Activated CD8-positive, alpha-beta memory T cell treated with anti-CD3 and anti-CD28 coated beads for 24 hours (primary cell): ENCODE measurements at places on chromosomes 2 and 18.

DNA sequence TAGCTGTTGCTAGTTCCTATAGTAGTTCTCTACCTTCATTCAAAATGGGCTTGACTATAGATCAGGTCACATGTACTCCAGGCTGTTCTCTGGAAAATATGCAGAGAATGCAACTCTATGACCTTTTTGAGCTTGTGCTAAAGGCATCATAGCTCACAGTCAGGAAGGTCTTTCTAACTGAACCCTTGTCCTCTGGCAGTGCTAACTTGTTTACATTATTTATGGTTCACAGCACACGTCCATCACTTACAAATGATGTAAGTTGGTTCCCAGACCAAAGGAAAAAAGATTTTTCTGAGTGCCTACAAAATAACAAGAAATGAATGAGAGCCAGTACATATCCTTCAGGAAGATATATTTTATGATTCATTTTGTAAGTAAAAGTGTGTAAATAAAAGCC lies 236.1 kb downstream of the GCA start:
- DNase-seq, result no peak

GRCh38 chr2:142755191-142755590 lies 122.3 kb upstream of the KYNU start:
- no peak for DNase-seq

GRCh38 chr2:36918307-36918706 lies 48.0 kb downstream of the STRN start:
- no peak for DNase-seq

GRCh38 chr2:43054367-43054766 lies 172.0 kb downstream of the ZFP36L2 start:
- no peak for DNase-seq

DNA sequence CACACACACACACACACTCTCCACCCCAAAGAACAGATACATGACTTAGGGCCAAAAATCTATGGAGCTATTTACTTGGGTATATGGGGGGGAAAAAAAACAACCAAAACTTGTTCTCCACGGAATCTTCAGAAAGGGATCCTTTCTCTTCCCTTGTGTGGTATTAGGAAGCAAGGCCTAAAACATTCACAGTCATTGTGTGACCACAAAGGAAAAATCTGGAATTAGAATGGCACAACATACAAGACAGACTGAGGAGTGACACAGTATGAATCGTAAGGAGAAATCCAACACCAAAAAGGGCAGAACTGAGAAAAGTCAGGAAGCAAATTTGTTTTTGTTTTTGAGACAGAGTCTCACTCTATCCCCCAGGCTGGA lies 70.3 kb downstream of the ASXL2 start:
- DNase-seq, result no peak

DNA sequence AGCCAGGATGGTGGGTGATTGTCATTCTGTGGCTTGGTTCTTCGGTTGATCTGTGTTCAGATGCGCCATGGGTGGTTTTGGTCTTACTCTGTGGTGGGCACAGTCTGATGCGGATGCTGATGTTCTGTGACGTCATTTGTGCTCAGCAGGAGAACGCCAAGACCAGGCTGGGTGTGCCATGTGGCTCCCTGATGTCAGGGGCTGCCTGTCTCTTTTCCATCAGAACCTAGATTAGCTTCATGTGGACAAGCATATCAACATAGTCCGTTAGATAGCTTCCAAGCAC lies 100.6 kb upstream of the ARL4C start:
- DNase-seq, result no peak

- DNase-seq, result no peak
Observed at GRCh38 chr2:182228741-182229140, 198.1 kb downstream of the PDE1A start.

DNA sequence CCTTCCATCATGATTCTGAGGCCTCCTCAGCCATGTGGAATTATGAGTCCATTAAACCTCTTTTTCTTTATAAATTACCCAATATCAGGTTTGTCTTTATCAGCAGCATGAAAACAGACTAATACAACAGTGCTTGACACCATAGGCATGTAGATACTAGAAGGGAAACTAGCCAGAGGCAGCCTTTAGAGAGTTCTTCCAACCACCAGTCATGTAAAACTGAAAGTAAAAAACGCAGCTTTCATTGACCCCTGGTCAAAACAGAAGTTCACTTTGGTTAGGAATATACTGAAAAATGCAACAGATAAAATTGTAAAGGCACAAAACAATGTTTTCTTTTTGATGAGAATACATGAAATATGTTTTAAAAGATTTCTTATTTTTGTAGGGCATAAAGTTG lies 122.8 kb upstream of the L3MBTL4 start:
- DNase-seq, result no peak

- no peak for DNase-seq
Observed at GRCh38 chr2:167814881-167815718, 432.3 kb downstream of the STK39 start.

GRCh38 chr2:240655931-240656886 lies 26.5 kb downstream of the AQP12B start:
- DNase-seq, result no peak

DNA sequence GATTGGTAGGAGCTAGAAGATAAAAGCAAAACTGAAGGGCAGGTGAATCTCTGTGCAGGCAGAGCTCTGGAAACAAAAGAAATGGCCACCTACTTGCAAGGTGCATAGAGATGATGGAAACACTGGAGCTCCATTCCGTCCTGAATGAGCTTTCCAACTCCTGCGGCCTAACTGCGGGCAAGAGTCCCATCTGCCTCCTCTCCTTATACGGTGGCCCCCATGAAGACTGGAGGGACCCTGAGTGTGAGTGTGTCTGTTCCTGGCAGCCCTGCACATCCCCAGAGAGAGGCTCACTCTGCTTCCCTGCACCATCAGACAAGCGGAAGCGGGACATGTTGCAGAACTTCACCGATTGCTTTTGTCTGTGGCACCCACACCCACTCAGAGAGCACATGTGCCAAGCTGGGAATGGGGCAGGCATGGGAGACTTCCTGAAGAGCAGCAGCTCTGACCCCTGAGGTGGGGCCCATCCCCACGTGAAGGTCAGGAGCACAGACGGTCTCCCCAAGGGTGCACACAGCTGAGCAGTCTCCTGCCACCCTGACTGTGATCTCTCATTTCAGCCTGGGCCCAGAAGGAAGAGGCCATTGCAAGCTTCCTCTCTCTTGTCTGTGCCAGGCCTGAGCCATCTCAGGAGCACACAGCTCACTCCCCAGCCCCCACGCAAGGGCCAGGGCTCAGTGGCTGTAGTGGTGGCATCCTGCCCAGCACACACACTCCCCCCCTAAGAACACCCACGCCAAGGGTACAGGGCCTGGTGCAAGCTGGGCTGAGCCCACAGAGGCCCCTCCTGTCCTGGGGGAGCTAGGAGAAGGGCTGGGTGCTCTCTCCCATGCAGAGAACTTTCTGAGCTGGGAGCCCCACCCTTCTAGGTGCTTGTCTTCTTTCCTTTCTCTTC lies 75.3 kb downstream of the STPG4 start:
- DNase-seq, result no peak

GRCh38 chr18:59918320-59918755 lies 18.5 kb downstream of the PMAIP1 start:
- peak; percentile 59 for DNase-seq

DNA sequence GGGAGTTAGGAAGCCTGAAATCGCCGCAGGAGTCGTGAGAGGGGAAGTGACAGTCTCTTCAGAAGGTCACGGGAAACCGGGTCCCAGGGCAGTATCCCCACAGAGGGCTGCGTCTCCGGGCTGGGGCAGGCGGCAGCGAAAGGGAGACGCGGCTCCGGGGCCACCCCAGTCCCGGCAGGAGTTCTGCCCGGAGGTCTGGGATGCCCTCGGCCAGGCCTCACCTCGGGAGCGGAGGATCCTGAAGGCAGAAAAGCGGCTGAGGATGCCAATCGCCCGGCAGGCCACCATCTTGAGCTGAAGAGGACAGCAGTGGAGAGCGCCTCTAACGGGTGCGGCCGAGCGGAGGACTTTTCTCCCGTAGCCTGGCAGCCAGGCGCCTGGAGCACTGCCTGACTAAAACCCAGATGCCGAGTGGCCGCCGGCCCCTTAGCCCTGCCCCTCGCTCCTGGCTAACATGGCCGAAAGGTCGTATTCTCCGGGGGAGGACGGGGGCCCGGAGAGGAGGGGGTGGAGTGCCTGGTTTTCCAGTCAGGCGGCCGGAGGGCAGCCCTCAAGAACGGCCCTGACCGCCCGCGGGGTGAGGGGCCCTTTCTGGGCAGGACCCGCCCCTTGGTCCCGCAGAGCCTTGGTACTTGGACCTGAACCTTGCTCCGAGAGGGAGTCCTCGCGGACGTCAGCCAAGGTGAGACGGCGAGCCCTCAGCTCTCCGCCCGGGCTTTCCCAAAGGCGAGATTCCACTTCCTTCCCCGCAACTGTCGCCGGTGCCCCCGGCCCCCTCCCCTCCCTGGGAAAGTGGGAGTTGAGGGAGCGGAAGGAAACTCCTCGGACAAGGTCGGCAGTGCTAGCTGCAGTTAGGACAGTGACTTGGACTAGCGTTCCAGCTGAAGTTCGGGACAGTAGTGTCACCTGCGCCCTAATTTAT lies at the start of the genes HADHA and HADHB:
Gene HADHA, minus strand, starts transcription at position 324 of the 922 bp plus-strand sequence. Its CDS starts 36 bp downstream, at position 288.
Gene HADHB, plus strand, starts transcription at position 631 of the 922 bp plus-strand sequence. CDS start 9,316 bp downstream, outside the sequence.
- DNase-seq, result peak; percentile 97

DNA sequence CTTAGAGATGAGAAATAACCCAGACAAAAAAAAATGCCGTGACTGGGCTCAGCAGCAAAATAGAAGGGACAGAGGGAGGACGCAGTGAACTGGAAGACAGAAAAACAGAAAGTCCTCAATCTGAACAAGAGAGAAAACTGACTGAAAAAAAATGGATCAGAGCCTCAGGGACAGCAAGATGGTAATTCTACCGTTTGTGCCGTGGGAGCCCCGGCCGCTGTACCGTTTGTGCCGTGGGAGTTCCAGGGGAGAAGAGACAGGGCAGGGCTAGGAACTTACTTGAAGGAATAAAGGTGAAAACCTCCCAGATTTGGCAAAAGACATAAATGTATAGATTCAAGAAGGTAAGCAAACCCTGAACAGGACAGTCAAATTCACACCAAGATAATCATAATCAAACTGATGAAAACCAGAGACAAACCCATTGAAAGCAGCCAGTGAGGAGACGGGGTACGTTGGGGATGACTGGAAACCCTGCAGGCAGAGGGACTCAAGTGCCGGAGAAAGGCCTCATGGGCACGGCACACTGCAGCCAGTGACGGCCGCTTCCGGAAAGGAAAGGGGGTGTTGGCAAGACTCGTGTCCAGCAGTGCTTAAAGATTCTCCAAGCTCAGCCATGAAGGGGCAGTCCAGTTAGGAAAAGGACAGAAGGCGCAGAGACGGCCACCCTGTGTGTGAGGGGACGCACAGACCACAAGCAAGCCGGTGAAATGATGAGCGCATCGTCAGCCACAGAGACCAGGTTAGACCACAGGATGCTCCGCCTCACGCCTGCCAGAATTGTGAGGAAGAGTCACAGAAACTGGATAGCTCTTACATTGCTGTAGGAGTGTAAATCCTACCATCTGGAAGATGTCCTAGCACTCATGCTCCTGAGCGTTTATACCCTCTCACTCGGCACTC lies 40.0 kb upstream of the NFATC1 start:
- DNase-seq, result peak; percentile 17

GRCh38 chr2:98188351-98189046 lies 101.5 kb downstream of the VWA3B start:
- no peak for DNase-seq

GRCh38 chr2:179581605-179582004 lies 279.8 kb downstream of the ZNF385B start:
- DNase-seq, result no peak

- DNase-seq, result no peak
Observed at GRCh38 chr2:210162466-210163124, 8.6 kb downstream of the KANSL1L start.

DNA sequence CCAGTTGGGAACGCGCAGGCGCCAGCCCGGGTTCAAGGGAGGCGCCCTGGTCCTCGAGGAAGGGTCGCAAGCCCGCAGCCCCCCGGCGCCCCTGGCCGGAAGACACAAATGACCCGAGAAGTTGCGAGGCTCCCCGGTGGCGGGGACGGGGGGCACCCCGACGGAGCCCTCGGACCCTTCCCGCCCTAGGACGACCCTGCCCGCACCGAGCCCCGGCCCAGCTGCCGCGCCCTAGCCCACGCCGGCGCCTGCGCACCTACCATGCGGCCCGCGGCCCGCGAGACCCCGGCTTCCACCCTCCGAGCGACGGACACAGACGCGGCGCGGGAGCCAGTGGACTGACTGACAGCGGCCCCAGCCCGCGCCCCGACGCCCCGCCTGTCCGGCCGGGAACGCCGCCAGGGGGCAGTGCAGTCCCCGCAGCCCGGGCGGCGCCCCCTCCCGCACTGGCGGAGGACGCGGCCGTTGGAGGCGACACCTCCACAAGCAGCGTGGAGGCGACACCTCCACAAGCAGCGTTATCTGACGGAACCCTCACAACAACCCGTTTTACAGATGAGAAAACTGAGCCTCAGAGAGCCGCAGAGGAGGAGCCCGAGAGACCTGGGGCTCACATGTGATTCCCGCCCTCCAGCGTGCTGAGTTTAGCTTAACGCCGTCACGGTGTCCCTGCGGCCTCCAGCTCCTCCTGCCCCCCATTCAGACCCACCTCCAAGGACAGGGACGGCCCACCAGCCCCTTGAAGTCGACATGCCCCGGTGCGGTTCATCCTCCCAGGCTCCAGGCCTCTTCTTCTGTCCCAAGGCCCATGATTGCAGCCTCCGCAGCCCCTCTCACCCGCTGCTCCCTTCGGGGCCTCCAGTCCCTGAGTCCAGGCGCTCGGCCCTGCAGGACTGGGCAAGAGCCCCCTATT lies at the start of gene NMUR1:
Gene NMUR1, minus strand, starts transcription at position 347 of the 913 bp plus-strand sequence. Its CDS starts 84 bp downstream, at position 263.
- peak; percentile 89 for DNase-seq

GRCh38 chr2:188187726-188188125 lies 103.9 kb upstream of the GULP1 start:
- no peak for DNase-seq

GRCh38 chr2:26346454-26347053 lies at the start of gene ADGRF3:
TSS of gene ADGRF3 (minus strand) at chr2:26346789. CDS start at chr2:26346234, 555 bp downstream.
- DNase-seq, result peak; percentile 84

GRCh38 chr2:127134833-127135830 lies 28.2 kb upstream of the BIN1 start:
- DNase-seq, result no peak

DNA sequence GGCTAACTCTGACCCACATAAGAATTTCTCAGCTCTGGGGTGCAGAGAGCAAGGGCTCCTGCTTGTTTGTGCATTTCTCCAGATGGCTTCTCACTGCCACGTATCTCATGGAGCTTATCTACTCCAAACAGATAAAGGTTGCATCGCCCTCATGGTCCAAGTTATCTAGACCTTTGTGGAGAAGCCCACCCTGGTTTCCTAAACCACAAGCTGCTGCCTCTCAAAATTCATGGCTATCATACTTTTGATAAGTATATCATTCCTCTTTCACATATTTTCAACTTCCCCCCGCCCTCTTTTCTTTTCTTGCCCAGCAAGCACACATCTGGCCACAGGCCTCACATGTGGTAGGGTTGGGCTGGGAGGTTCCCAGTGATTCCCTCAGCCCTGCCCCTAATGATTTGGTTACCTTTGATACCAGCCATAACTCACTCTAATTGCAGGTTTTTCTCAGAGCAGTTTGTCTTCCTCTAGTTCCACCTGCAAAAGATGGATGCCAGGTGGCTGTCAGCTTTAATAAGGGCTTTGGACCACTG lies 146.0 kb downstream of the RHBDD1 start:
- DNase-seq, result no peak
